DMS 273 treated with DMSO at 0.1 percent for 48 hours (cell line): ENCODE measurements at places on chromosomes 1 and 21.

GRCh38 chr1:3330771-3331245, 123.7 kb upstream of the ARHGEF16 start:
- no peak for DNase-seq

DNA sequence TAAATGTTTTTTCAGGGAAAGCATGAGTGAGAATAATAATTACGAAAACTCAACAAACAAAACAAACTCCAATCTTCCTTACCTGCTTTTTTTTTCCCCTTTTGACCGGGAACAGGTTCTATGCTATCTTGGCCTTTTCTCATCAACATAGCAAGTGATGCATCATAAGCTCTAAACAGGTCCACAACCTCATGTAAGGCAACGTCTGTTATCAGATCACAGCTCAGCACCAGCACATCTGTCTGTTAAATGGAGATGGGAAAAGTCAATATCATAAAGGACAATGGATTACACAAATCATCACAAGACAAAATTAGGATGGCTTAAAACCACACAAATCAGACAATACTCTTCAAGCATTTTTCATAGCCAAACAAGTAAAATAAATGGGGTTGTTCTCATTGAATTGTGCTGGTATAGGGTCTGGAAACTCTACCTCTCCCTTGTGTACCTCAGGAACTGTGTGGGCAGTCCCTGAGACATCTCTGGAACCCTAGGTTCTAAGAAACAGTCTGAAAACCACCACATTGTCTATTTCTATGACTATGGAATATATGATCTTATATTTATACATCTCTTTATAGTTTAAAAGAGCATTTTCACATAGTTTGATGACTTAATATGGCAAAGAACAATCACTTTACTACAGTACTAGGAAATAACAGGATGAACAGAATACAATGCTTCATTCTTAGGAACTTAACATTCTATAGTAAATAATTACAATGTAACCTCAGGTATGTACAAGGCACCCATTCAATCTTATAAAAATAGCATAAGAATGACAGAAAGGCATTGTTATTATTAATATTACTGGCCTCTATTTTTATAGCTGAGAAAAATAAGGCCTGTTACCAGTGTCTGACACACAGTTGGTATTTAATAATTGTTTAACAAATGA, 44.7 kb downstream of the EIF2B3 start:
- DNase-seq, result no peak

DNA sequence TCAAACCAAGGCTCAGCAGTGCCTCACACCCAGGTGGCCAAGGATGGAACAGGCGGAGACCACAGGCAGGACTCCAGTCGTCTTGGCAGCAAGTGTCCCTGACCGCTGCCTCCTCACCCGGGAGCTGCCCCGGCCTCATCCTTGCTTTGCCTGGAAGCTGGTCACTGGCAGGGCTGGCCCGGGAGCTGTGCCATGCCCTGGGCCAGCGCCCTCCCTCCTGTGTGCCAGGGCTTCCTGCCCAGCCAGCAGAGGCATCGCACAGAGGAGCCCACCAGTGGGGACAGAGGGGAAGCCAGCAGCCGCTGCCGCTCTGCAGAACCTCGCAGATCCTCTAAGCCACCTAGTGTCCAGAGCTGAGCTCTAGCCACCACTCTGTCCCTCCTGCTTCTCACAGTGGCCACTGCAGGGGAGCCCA, 7.8 kb downstream of the CASZ1 start:
- DNase-seq, result no peak

DNA sequence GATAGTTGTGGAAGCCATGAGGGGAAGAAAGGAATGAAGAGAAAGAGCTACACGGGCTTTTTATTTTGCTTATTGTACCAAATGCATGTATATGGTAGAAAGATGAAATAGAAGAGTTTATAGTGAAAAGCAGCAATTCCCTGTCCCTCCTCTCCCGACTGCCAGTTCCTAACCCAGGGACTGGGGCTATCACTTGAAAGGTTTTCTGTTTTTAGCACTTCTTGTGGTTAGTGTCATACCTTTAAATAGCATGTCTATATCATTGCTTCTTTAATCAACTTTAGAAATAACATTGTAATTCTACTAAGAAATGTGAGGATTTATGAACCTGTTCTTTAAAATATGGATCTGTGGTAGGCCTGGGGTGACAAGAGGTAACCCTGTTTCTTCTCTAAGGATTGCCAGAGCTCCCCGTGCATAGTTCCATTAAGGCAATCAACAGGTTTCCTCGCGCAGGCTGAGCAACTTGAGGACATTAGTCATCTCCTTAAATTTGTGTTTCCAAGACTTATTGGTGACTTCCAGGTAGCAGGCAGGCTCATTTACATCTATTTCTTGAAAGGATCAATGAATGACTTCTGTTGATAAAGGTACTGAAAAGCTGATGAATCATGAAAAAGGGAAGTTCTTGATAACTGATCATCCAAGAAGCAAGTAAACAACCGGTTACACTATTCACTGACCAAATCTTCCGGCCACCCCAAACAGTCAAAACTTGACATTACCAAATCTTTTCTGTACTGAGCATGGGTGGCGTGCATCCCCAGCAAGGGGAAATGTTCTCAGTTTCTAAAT, 37.8 kb upstream of the S1PR1 start:
- DNase-seq, result no peak

DNA sequence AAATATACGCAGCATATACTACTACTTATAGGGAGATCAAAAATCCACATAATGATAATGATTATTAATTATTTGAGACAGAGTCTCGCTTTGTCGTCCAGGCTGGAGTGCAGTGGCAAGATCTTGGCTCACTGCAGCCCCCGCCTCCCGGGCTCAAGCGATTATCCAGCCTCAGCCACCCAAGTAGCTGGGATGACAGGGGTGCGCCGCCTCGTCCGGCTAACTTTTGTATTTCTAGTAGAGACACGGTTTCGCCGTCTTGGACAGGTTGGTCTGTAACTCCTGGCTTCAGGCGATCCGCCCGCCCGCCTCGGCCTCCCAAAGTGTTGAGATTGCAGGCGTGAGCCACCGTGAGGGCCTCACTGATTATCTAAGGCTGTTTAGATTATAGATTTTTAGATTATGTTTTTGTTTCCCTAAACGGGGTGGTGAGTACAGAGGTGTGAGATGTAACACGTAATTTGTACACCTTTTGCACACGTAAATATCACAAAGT, 548 bp upstream of the SLC25A33 start:
- DNase-seq, result no peak

GRCh38 chr1:24057171-24057570, 54.8 kb downstream of the MYOM3 start:
- DNase-seq, result no peak

GRCh38 chr1:117059334-117059677, 820 bp upstream of the TTF2 start:
- DNase-seq, result no peak

DNA sequence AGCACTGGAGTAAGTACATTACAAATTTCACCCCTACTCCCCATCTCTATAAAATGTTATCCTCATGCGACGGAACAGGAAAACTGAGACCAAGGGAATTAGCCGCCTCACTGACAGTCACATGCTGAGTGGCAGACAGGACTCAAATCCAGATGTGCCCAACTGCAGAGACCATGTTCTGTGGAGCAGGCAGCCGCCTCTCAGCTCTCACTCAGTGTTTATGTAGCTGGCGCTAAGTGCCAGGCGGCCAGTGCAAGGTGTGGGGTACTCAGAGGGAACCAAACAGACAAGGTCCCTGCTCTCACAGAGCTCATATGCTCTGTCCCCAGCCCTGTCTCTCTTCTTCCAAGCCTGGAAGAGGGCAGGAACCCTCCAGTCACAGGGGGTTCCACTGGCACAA, 5.1 kb downstream of the CAPZB start:
- DNase-seq, result no peak

DNA sequence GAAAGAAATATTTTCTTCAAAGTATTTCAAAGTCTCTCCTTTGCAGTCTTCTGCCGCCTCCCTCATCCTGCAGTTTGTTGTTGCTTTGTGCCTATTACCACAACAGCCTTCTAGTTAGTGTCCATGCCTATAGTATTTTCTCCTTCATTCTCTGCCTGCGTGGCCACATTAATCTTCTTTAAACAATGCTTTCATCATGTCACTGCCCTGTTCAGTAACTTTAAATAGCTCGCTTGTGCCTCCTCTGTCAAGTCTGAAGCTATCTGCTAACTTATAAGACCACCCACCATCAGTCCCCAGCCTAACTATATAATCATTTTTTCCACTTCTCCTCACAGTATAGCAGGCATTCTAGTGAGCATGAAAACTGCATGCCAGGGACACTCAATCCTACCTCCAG, 290.3 kb downstream of the PDE4B start:
- no peak for DNase-seq

DNA sequence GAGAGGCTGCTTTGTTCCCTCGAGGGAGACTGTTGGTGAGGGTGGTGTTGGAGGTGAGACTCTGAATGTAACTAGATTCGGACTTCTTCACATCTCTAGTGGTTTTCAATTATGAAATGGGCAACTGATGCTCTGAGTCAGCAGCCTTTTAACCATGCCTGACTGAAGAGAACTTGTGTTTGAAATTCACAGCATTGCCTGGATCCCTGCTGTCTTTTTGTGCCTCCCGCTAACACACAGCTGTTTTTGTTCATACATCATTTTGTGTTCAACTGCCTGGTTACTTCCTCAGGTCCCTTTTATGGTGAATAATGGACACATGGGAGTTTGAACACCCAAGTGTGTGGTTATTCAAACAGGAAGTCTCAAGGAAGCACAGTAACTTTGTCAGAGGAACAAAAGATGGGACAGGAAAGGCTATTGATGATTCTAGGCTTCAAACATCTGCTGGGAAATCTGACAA, 16.8 kb downstream of the LAMC1 start:
- no peak for DNase-seq

DNA sequence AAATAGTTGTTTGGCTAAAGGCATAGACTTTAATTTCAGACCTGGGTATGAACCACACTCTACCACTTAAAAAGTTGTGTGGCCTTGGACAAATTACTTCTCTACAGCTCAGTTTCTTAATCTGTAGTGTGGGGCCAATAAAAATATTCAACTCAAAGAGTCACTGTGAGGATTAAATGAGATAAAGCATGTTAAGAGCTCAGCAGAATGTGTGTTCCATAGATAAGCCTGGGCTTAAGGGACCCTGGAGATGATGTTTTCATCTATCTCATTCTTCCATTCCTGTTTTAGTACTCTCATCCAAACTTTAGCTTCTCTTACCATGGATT, 17.7 kb downstream of the S100A10 start:
- DNase-seq, result no peak

DNA sequence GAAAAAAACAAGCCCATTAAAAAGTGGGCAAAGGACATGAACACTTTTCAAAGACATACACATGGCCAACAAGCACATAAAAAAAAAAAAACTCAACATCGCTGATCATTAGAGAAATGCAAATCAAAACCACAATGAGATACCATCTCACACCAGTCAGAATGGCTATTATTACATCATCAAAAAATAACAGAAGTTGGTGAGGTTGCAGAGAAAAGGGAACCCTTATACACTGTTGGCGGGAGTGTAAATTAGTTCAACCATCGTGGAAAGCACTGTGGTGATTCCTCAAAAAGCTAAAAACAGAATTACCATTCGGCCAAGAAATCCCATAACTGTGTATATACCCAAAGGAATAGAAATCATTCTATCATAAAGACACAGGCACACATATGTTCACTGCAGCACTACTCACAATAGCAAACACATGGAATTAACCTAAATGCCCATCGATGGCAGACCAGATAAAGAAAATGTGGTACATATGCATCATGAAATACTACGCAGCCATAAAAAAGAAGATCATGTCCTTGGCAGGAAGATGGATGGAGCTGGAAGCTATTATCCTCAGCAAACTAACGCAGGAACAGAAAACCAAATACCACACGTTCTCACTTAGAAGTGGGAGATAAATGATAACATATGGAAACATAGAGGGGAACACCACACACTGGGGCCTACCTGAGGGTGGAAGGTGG, 70.1 kb downstream of the INTS7 start:
- no peak for DNase-seq

- no peak for DNase-seq
These were observed 63.2 kb downstream of the WNT9A start for GRCh38 chr1:227884370-227885134.

GRCh38 chr1:65309304-65310077, at the start of gene DNAJC6:
DNAJC6 (plus strand) TSS chr1:65309543; CDS start chr1:65309746, 203 bp downstream.
- peak; percentile 45 for DNase-seq

- DNase-seq, result no peak
These were observed 151.7 kb downstream of the ZC3H11B start for GRCh38 chr1:219460896-219461815.

GRCh38 chr1:8627728-8628127, 189.7 kb downstream of the RERE start:
- no peak for DNase-seq

- DNase-seq, result no peak
These were observed 30.1 kb upstream of the KIF26B start for GRCh38 chr1:245124644-245125043.

- peak; percentile 12 for DNase-seq
These were observed 627 bp downstream of the ADARB1 start for GRCh38 chr21:45074818-45075595.

DNA sequence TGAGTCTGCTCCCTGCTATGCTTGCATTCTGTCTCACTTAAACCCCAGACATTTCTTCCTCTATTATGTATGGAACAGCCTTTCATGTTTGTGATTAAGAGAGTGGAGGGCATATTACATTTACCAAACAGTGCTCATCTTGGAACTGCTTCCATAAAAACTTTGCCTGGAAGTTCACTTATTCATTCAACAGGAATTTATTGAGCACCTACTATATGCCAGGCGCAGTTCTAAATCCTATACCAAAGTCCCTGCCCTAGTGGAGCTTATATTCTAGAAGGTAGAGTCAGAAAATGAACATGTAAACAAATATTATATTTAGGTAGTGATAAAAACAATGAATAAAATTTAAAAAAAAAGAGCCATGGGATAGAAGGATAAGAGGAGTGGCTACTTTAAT, 49.8 kb downstream of the KANK4 start:
- DNase-seq, result no peak

DNA sequence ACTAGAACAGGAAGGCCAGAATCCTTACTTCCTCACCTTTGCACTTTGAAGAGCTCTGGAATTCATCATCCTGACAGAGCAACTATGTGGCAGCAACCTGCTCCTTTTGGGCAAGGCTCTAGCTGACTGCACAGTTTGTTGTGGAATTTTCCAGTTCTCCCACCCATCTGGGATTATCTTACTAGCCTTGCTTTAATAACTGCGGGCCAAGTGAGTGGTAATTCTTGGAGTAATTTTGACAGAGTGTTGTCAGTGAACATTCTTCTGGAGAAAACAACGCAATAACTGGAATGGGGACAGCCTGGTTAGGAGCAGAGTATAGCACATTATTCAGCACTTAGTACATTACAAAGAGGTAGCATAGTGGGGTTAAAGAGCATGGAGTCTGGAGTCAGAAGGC, 75.3 kb downstream of the NTMT2 start:
- DNase-seq, result no peak

GRCh38 chr1:182823220-182823619, 15.9 kb upstream of the DHX9 start:
- DNase-seq, result no peak

GRCh38 chr1:57036641-57037579, 71.1 kb upstream of the C8B start:
- DNase-seq, result no peak
